ENCODE measurements at places on chromosomes 5 and 9.
A peak's percentile ranks its signal among the peaks of the same experiment; 100 is the strongest.

DNA sequence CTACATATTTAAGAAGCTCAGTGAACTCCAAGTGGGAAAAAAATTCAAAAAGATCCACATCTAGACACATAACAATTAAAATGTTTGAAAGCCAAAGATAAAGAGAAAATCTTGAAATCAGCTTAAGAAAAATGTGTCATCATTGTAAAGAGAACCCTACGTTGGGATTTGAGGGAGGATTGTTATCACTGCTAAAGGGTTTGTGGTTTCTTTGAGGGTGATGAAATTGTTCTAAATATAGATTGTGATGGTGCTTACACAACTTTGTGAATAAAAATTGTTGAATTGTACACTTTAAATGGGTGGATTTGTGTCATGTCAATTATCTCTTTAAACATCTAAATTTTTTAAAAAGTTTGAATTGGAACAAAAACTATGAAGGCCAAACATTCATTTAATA lies 92.2 kb upstream of the ADAMTS19 start:
- no peak for DNase-seq

GRCh38 chr5:74138721-74139120 lies 501.8 kb downstream of the ENC1 start:
- no peak for DNase-seq

DNA sequence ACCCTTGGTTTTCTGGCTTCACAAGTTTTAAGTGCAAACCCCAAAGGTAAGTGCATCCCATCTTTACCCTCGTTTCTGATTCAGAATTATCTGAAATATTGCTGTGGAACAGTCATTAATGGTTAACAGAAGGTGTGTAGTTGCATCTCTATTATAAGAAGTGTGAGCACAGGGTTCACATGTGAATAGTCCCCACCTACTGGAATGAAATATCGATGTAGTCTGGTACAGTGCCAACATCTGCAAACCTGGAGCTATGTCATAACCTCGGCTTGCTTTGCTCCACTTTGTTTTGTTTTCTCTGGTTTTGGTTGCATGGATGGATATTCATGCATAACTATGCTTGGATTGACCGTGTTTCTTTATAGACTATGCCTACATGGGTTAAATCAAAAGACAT lies 12.6 kb downstream of the HTR4 start:
- no peak for DNase-seq

- peak; percentile 13 for DNase-seq
Observed at GRCh38 chr5:140402258-140403074, 833 bp downstream of the ANKHD1 start.

GRCh38 chr9:75455444-75455921 lies 367.2 kb downstream of the OSTF1 start:
- no peak for DNase-seq

DNA sequence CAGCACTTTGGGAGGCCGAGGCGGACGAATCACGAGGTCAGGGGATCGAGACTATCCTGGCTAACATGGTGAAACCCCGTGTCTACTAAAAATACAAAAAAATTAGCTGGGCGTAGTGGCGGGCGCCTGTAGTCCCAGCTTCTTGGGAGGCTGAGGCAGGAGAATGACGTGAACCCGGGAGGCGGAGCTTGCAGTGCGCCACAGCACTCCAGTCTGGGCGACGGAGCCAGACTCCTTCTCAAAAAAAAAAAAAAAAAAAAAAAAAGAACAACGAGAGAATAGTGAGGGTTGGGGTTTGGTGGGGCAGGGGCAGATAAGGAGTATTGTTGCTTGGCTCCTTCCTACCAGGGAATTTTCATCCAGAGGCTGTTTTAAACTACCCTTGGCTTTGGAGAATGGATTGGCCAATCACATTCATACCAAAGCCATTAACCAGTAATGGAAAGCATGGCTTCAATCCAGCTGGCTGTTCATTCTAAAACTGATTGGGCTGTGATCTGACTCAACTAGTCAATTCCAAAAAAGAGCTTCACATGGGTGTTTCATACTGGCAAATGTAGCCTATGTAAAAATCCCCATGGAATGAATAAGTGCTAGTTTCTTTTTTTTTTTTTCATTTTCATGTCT lies 64.4 kb downstream of the PLCXD3 start:
- DNase-seq: no peak

DNA sequence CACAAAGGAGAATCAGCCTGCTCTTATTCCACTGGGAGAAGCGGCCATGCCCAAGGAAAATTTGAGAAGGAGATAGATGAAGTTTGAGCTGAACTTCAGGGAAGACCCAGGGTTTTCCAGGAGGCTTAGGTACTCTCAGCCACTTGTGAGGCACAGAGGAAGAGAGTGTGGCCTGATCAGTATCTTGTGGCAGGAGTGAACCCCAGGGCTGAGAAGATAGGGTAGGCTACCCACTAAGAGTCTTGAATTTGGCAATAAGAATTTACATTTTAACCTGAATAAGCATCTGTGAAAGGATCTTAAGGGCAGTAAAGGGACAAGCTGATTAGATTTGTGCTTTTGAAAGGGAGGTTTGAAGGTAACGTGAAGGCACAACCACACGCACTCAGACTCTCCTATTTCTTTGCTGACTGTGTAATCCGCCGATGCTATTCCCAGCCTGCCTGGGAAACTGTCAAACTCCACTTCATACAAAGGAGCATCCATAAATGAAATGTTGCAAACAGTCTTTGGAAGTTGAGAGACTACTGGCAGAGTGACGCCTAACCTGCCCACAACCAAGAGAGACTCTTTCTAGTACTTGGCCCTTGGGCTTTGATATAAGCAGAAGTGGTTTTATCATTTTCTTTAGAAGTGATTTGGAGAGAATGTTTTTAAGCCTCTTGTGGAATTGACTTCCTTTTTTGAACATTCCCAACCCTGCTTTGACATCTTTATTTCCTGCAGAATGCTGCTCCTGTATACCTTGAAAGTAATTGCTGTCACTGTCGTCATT lies 108.2 kb upstream of the VCAN start:
- no peak for DNase-seq

GRCh38 chr5:127133071-127133470 lies 59.8 kb upstream of the C5orf63 start:
- DNase-seq: no peak

DNA sequence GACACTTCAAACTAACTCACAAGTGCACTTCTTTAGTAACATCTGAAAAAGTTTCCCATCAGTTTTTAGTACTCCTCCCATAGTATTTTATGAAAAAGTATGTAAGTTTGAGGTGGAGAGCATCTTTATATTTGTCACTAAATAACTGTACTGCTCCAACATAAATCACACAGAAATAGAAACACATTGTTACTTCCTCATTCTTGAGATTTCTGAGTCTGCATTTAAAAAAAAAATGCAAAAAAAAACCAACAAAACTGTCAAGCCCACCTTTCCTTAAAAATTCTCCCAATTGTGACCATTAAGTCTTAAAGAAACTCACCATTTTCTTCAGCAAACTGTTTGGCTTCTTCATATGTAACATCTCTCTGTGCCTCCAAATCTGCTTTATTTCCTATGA lies 18.7 kb downstream of the RAB14 start:
- no peak for DNase-seq

- no peak for DNase-seq
Observed at GRCh38 chr5:149380466-149381121, 1.5 kb upstream of the IL17B start.

DNA sequence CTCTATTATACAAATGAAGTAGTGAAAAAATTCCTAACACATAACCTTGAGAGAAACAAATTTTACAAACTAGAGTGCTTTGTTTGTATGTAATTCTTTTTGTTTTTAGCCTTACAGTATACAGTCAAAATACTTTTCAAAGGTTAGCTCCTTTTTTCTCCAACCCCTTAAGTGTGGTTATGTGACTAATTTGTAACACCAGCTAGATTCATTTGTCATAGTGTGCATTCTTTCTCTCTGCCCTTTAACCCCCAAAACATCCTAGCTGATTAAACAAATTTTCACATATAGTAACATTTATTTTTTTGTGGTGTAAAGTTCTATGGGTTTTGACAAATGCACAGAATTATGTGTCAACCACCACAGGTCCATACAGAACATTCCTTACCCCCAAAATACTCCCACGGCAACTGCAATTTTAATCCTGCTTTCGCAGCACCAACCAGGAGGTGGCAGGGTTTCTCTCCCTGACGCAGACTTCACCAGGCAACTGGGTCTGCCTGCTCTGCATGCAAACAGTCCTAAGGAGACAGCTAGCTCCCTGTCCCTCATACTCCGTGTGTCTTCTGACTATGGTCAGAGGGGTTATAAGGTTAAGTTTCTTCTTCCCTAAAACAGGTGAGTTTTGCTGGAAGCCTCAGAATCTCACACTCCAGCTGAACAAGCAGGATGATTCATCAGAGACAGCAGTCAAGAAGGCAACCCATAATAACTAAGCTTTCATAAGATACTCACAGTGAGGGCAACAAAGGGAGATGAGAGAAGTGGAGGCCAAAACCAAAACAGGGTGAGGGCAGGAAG lies 44.5 kb upstream of the NR5A1 start:
- no peak for DNase-seq

All from activated CD4-positive, CD25-positive, alpha-beta regulatory T cell treated with anti-CD3 and anti-CD28 coated beads, Interleukin-2, amount 50 U/mL, for 16 hours (primary cell).